ENCODE measurements at places on chromosomes 11 and 22.

- DNase-seq, result no peak
Observed at GRCh38 chr11:75537740-75538139, 12.0 kb upstream of the GDPD5 start.

DNA sequence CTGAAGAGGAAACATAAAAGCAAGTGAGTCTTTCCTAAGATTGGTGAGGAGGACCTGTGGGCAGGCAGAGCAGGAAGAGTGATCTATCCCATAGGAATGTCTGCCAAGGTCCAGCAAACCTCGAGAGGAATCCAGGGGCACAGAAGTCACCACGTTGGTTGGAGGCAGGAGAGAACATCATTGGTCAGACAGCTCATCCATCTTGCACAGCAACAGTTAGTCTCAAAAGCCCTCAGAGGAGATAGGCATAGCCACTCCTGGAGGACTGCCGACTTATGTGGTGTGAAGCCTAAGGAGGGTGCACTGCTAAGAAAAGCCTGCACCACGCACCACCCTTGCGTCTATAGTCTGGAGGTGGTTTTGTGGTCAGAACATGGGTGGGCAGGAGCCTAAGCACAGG, 109.1 kb downstream of the RASSF10 start:
- no peak for DNase-seq

- DNase-seq, result no peak
Observed at GRCh38 chr11:128477811-128478210, 109.5 kb downstream of the ETS1 start.

GRCh38 chr11:119329320-119329719, 5.0 kb upstream of the RNF26 start:
- no peak for DNase-seq

DNA sequence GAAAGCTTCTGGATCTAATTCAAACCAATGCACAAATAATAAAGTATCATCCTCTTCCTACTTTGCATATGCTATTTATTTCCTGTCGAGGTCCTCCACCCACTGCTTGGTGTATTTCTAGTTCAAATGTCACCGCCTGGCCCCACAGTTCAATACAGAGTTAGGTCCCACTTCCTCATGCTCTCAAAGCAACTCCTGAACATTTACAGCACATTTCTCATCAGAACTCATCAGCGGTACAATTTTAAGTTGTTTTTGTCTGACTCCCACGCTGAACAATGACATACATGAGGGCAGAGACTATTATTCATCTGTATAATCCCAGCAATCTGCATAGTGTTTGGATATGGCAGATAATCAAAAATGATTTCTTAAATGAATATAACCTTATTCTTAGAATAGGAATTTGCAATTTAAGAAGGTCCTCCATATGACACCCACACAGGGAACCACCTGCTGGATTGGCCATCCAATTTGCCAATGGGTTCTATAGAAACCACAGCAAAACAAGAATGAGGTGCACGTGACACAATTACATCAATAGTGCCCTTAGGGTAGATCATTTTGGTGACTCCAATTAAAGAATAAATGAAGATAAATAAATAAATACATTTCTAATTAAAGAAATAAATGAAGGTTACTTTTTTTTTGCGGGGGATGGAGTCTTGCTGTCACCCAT, 54.2 kb downstream of the SLC25A17 start:
- DNase-seq, result no peak

- DNase-seq, result no peak
Observed at GRCh38 chr11:48193876-48194275, 22.7 kb upstream of the OR4B1 start.

Measured in stimulated activated CD8-positive, alpha-beta memory T cell treated with anti-CD3 and anti-CD28 coated beads, Interleukin-12 subunit alpha, Interleukin-12 subunit beta, amount 100 ng/mL, for 4 hours (primary cell).